OCI-M1 (cell line): ENCODE measurements at places on chromosomes 16 and 17.

- DNase-seq = no peak
Observed at GRCh38 chr16:79286646-79287423, 313.7 kb downstream of the MAF start.

- DNase-seq = peak; percentile 50
Observed at GRCh38 chr16:10895053-10895946, 18.3 kb downstream of the CIITA start.

DNA sequence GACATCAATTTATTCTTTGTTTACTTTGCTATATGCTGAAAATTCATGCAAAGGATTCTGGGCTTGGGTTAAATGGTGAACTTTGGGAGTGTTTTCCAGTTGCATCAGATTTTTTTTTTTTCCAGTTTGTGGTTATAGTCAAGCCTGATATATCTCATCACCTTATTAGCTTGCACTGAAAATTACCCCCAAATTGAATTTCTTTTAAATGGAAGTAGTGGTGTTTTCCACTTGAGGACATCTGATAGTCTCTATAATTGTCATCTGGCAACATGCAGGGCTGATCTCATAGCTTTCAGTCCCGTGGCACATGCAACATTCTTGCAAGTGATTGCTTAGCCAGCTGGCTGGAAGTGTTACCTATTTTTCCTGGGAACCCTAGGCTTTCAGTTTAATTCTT, 4.7 kb upstream of the KRTAP3-1 start:
- peak; percentile 14 for DNase-seq

DNA sequence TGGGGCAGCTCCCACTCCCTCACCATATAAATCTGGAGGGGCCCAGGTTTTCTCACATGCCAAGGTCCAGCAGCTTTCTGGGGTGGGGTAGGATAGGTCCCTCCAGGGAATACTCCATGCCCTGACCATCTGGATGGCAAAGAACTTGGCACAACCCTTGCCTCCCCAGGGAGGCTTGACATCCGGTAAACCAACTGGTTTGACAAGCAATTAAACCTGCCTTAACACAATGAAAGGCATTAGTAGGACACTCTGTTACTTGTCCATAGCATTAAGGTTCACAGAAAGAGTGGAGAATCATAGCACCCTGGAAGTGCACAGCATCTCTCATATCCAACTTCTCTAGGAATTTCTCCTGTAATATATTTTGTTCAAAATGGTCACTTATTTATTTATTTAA, 63.9 kb upstream of the MAF start:
- no peak for DNase-seq

DNA sequence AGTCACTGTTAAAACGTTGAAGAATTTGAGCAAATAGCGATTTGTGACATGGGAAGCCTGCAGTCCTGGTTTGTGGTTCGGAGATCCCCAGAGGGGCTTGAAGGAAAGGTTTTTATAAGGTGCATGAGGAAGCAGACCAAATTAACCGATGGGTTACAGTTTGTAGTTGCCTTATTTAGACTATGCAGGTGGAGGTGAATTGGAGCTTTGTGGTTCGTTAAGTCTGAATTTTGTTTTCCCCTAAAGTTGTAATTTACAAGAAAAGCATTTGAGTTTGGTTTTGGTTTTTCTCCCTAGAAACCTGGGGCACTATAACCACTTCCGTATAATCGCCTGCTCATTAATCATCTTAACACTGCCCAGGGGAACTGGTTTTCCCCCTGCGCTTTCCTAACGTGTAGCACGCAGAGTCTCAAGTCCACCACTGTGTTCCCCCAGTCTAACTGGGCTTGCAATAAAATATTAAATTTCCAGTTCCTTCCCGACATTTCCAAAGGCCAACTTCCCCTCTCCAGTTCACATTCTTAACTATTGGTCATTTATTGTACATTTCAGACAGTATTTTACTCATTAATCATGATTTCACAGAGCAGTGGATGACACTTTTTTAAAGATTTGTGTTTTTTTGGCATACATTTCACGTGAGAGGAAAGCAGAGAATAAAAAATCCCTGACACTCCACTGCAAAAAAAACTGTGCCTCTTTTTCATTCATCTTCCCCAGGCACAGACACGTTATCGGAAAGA, 932 bp downstream of the ZNF267 start:
- DNase-seq = peak; percentile 82
